ENCODE measurements at places on chromosomes 1 and 21.

DNA sequence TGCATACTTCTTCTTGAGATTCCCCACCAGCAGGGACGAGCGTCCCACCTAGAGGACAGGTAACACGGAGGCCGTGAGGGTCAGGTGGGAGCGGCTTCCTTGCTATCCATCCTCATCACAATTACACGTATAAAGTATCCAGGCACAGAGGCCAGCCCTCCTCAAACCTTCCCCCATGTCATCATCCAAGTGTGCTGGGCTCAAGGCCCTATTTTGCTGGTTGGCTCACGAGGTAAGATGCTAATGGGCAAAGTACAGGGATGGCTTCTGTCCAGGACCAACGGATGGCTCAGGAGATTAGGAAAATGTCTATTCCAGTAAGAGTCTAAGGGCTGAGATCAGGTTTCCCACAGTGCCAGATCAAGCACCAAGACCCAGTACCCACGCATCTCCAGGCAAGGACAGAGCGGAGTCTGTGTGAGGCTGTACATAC is 11.5 kb upstream of the A3GALT2 start:
- DNase-seq, result no peak

GRCh38 chr1:233240371-233240770 is 55.2 kb downstream of the PCNX2 start:
- no peak for DNase-seq

- DNase-seq, result no peak
These were observed 89.4 kb upstream of the B3GALT2 start for GRCh38 chr1:193275773-193276172.

DNA sequence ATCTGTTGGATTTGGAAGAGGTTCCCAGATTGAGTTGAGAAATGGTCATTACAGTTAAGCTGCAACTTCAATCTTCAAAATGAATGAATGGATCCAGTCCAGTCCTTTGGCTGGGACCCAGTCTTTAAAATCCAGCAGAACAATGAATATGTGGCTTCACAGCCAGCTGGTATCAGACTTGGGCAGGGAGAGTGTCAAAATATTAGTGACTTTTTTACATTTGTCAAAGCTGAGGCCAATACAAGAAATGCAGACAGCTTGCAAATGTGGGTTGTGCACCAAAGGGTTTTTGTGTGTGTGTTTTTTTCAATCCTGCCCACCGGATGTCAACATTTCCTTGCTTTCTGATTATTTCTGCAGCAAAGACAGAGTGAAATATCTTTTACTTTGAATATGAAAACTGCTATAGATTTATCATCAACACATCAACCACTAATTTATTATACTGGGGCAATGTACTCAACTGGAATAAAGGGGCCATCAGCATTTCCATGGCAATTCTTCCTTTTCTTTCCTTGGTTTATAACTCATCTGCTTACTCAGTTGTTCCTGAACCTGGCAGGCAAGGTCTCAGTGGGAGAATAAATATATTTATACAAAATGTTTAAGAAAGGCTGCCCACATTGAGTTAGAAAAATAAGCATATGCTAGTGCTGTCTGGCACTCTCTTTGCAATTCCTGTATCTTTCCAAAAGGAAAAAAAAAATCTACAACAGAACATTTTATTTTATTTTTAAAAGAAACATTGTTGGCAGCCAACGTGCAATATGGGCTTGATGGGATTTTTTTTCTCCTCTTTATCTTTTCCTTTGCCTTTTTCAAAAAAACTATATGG is 491.6 kb upstream of the C1orf87 start:
- DNase-seq, result no peak

GRCh38 chr1:203544978-203545816 is 51.2 kb downstream of the OPTC start:
- DNase-seq, result no peak

DNA sequence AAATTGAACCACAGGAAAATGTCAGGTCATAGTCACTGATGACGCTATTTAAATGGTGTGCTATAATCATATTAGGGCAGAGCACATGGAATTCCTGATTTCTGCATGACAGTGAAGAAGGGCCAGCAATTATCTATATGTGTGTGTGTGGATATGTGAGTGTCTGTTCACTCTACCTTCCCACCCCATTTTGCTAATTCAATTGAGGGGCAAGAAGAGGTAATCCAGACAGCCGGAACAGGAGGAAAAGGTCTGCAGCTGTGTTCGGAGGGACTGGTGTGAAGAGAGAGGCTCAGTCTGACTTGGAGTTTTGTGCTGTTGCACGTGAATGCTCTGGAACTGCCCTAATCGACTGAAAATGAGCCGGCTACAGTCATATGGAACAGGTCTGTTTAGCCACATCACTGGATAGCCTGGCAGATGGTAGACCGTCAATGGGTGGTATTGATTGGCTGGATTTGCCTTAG is 5.1 kb upstream of the ELAVL4 start:
- no peak for DNase-seq

DNA sequence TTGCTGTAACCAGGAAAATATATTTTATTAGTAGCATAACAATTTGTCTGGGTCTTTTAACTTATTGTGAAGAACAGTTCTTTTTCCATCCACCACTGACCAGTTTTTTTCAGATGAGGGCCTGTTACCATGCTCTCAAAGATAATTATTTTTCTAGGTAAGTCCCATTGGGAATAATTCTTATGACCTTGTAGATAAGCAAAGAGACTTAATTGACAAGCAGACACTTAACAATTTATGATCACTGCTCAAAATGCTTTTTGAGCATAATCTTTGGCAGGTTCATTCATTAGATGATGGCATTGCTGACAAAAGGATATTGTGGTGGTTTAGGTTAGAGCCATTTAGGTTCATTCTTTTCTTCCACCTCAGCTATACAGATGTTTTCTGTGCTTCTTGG is 6.6 kb downstream of the SNX27 start:
- no peak for DNase-seq

- DNase-seq, result no peak
These were observed 128.5 kb upstream of the ERRFI1 start for GRCh38 chr1:8154621-8155052.

DNA sequence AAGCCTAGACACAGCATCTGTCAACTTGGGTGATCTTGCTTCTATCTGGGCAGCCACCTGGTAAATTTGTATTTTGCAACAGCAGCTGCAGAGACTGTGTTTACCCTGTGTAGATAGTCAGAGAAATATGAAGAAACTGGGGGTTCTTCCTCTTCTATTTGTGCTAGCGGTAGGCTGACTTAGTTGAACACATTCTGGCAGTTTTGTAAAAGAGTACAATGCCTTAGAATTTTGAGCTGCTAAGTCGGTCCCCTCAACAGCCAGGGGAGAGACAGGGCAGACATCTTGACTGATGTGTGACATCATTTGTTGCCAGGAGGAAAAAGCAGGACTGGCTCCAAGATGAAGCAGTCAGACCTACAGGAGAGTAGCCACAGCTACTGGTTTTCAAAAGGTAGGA is 53.7 kb downstream of the KCNJ6 start:
- no peak for DNase-seq

DNA sequence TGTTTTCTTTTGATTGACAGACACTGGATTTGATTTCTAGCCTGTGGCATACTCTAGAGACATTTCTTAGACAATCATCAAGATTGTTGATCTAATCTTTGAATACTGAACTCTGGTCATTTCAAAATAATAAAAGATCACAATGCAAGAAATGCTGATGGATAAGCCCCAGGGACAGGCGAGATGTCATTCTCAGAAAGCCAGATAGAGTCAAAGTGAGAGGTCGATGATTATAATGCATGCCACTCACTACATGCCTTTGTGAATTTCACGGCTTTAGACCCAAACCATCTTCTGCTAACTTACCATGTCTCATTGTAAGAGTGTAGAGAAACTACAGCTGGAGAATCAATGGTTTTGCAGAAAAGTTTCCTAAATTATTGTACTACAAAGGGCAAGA is 257.1 kb downstream of the DYRK1A start:
- DNase-seq, result no peak

DNA sequence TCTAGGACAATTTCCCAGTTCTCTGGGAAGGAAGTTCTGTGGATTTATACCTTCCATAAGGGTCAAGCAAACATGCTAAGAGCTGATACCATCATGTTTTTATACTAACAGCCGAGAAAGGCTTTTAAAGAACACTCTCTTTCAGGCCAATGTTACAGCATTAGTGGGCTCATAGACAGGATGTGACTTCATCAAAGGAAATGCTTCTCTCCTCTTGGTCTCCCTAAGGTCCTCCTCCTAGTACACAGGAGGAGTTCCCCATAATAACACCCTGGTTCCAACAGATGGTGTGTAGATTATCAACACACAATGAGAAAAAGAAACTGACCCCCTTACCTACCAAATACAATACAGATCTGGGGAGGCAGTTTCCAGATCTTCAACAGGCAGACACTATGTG is 26.7 kb upstream of the GLIS1 start:
- DNase-seq, result no peak

GRCh38 chr1:108799001-108799400 is 52.5 kb downstream of the STXBP3 start:
- DNase-seq, result no peak

Measured in T follicular helper cell (primary cell).